HepG2 (cell line): ENCODE measurements at places on chromosomes 1 and 21.

DNA sequence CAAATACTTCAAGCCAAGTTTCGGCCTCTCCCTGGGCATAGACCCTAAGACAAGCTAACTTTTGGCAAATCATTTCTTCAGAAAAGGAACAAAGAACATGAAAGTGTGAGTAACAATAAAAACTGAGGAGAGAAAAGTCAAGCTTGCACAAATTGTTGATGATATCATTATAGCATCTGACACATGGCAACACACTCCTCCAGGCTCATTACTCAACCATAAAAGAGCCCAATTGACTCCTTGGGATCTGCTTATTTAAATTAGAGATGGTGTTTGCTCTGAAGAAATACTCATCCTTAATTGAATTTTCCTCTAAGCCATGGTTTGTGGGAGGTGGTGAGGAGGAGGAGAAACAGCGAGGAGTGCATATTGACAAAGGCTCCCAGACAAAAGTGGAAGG is 54.5 kb downstream of the TNFSF4 start:
- H3K36me3 ChIP-seq: no peaks in the 10 kb centered on the region
- no peaks in the 10 kb centered on the region for H3K27me3 ChIP-seq
- DNase-seq: no peak
- no peak overlapping the region for H3K27ac ChIP-seq
- no peak overlapping the region for H3K4me3 ChIP-seq
- H3K4me1 ChIP-seq: peaks cover 11% of the 10 kb centered on the region; the same call in 1 of the 2 replicates

- H3K4me3 ChIP-seq: peak overlapping the region; percentile 90
- no peak for DNase-seq
- H3K27me3 ChIP-seq: no peaks in the 10 kb centered on the region
- peak overlapping the region; percentile 38 for H3K27ac ChIP-seq
- H3K36me3 ChIP-seq: no peaks in the 10 kb centered on the region
Observed at GRCh38 chr1:37931102-37931360, 15.8 kb downstream of the INPP5B start.

DNA sequence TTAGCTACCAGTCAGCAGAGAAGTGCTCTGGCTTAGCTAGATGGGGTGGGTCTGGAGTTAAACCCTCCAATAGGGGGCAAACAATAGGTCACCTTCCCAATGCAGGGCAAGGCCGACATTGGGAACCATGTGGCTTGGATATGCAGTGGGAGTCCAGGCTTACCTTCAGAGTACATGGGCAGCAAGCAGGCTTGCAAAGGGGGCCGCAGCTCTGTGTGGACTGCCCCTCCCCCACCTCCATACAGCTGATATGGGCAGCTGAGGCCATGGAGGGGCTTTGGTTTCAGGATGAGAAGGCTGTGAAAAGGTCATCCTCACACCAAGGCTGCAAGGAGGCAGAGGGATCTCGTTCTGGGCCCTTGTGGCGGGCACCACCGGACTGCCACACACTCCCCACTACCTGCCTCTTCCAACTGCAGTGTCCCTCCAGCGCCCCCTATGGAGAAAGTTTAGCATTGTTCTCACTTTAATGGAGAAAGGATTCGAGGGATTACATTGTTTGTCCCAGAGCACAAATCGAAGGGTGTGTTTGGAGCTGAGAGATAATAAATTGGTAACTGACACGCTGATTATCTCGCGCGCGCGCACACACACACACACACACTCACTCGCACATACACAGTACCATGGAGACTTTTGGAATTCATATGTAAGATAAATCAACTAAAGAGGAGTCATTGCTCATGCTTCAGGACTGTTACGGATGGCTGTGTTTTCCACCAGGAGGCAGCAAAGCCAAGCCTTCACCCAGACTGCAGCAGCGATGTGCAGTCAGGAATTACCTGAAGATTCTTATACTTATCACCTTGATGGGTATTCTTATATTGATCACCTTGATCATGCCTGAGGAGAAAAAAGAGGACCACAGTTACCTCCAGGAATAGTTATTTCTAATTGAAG is 7.0 kb upstream of the SMCP start:
- no peaks in the 10 kb centered on the region for H3K36me3 ChIP-seq
- H3K4me3 ChIP-seq: no peak overlapping the region
- H3K27me3 ChIP-seq: no peaks in the 10 kb centered on the region
- no peak overlapping the region for H3K27ac ChIP-seq
- H3K4me1 ChIP-seq: no peaks in the 10 kb centered on the region

DNA sequence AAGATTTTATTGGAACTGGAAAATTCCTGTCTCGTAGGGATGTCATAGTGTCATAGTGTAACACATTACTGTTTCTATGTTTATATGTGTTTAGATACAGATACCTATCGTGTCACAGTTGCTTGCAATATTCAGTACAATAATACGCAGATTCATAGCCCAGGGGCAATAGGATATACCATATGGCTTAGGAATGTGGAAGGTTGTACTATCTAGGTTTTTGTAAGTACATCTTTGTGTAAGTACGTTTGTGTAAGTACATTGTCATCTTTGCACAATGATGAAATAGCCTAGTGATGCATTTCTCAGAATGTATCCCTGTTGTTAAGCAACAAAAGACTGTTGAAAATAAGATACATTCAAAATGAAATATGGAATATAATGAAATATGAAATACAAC is 68.9 kb downstream of the CAMTA1 start:
- H3K27me3 ChIP-seq: no peaks in the 10 kb centered on the region
- H3K4me3 ChIP-seq: no peak overlapping the region
- peaks cover 12% of the 10 kb centered on the region; the same call in 2 of the 3 replicates for H3K36me3 ChIP-seq
- peaks cover 2% of the 10 kb centered on the region for H3K4me1 ChIP-seq
- no peak overlapping the region for H3K27ac ChIP-seq
- DNase-seq: no peak

DNA sequence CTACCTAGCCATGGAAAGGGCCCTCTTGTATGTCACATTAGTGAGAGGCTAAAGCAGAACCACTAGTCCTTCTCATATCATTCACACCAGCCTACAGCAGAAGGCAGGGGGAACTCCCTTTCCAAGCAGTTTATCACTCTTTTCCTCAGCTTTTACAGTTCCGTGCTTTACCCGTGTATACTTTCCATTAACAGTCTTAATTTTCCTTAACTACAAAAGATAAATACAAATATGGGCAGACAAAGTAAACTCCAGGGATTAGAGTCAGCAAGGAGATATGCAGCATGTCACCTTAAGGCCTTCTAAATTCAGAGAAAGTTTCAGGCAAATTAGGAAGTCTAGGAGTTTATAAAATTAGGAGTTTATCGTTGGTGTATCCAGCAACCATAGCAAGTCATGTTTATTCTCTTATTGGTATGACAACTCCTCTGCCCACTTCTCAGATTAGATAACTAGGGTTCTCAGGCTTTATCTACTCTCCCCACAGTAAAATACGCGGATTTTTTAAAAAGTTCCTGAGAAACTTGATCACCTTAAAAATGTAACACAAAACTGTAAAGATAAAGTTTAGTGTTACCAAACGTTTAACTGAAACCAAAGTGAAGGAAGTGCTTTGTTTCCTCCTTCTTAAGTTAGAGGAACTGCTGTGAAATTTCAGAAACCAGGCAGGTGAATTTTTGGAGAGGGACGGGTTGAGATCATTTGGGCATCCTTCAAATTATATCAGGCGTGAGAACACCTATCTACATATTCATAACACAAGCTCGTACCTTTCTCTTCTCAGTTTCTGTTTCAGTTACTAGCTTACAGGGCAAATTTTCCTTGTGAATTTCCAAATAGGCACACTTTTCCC is 42.7 kb upstream of the SLC19A2 start:
- H3K4me3 ChIP-seq: no peak overlapping the region
- no peaks in the 10 kb centered on the region for H3K27me3 ChIP-seq
- peaks cover 15% of the 10 kb centered on the region for H3K36me3 ChIP-seq
- peaks cover 11% of the 10 kb centered on the region for H3K4me1 ChIP-seq
- no peak overlapping the region for H3K27ac ChIP-seq

- no peak overlapping the region for H3K4me3 ChIP-seq
- no peak overlapping the region for H3K27ac ChIP-seq
- H3K36me3 ChIP-seq: no peaks in the 10 kb centered on the region
- H3K4me1 ChIP-seq: no peaks in the 10 kb centered on the region
Observed at GRCh38 chr21:24729568-24729967, 877.7 kb downstream of the MRPL39 start.

DNA sequence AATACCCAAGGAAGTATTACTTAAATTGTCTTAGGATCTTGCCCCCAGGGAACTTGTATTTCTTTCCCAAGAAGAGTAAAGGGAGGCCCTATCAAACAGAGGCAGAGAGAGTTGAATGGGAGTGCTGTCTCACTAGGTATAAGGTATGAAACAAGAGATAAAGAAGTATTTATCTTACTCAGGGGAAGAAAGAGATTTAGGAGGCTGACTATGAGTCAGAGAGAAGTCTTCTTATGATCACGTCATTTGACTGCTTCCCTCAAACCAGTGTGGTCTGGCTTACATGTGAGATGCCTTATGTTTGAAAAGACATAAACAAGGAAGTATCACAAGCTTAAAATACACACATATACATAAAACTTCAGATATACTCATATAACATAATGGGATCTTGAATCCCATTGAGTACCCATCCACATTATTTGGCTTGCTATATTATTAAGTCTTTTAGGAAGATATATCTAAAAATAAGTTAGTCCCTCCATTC is 29.6 kb downstream of the DUSP10 start:
- no peaks in the 10 kb centered on the region for H3K36me3 ChIP-seq
- no peak overlapping the region for H3K27ac ChIP-seq
- no peaks in the 10 kb centered on the region for H3K27me3 ChIP-seq
- DNase-seq: no peak
- peaks cover 89% of the 10 kb centered on the region for H3K4me1 ChIP-seq
- no peak overlapping the region for H3K4me3 ChIP-seq

- no peak overlapping the region for H3K27ac ChIP-seq
- H3K27me3 ChIP-seq: no peaks in the 10 kb centered on the region
- DNase-seq: no peak
- H3K4me3 ChIP-seq: no peak overlapping the region
- peaks cover 2% of the 10 kb centered on the region; the same call in 1 of the 2 replicates for H3K36me3 ChIP-seq
- peaks cover 28% of the 10 kb centered on the region for H3K4me1 ChIP-seq
Observed at GRCh38 chr1:244665771-244666217, 12.9 kb downstream of the DESI2 start.

- DNase-seq: no peak
- H3K36me3 ChIP-seq: no peaks in the 10 kb centered on the region
- no peak overlapping the region for H3K27ac ChIP-seq
- no peaks in the 10 kb centered on the region; the same call in 2 of the 3 replicates for H3K27me3 ChIP-seq
Observed at GRCh38 chr21:42918291-42918690, 7.1 kb downstream of the ERVH48-1 start.

DNA sequence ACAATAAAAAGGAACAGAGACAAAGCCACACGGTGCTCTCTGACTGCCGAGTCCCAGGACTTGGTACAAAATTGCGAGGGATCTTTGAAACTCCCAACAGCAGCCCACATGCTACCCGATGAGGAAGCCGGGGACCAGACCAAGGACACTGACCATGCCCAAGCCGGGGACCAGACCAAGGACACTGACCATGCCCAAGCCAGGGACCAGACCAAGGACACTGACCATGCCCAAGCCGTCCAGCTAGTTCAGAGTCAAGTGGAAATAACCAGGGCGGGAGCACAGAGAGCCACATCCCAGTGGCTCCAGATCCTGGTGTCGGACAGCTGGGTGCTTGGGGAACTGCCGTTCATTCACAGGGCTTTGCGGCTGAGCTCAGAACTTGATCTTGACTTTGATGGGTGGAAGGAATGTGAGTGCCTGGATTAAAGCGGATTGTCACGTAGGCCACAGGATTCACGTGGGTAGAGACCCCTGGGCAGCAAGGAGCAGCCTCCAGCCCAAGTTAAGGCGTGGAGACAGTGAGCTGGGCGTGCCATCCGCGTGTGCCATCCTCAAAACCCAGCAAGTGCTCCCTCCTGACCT is 16.5 kb upstream of the TRAPPC10 start:
- H3K4me3 ChIP-seq: no peak overlapping the region
- H3K27me3 ChIP-seq: peaks cover 53% of the 10 kb centered on the region; the same call in 2 of the 3 replicates
- no peaks in the 10 kb centered on the region for H3K36me3 ChIP-seq
- no peak for DNase-seq
- no peak overlapping the region for H3K27ac ChIP-seq

DNA sequence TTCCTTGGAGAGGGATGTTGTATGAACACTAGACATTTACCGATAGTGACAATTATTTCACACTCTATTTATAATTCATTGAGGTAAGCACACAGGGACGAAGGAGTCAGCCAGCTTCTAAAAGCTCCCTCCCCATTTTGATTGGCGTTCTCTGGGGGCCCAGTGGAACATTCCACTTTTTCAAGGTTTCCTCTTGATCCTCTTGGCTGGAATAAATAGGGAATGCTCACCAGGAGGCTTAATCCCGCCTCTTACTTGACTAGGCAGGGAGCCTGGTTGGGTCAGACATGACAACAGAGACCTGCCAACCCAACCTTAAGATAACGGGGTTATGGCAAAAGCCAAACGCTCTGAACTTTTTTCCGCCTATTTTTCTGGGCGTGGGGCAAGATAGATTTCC is 974 bp downstream of the ACTN2 start:
- DNase-seq: no peak
- H3K27me3 ChIP-seq: no peaks in the 10 kb centered on the region; the same call in 1 of the 2 replicates
- no peak overlapping the region for H3K4me3 ChIP-seq

GRCh38 chr1:211781260-211781659 is 49.3 kb downstream of the LPGAT1 start:
- no peak overlapping the region for H3K27ac ChIP-seq
- no peak for DNase-seq
- no peaks in the 10 kb centered on the region for H3K27me3 ChIP-seq
- H3K4me3 ChIP-seq: no peak overlapping the region
- H3K4me1 ChIP-seq: peaks cover 44% of the 10 kb centered on the region

GRCh38 chr1:65417729-65418128 is 2.7 kb upstream of the LEPR start:
- no peak overlapping the region for H3K27ac ChIP-seq
- no peak for DNase-seq
- H3K27me3 ChIP-seq: no peaks in the 10 kb centered on the region
- H3K4me1 ChIP-seq: peaks cover 37% of the 10 kb centered on the region
- H3K4me3 ChIP-seq: no peak overlapping the region

DNA sequence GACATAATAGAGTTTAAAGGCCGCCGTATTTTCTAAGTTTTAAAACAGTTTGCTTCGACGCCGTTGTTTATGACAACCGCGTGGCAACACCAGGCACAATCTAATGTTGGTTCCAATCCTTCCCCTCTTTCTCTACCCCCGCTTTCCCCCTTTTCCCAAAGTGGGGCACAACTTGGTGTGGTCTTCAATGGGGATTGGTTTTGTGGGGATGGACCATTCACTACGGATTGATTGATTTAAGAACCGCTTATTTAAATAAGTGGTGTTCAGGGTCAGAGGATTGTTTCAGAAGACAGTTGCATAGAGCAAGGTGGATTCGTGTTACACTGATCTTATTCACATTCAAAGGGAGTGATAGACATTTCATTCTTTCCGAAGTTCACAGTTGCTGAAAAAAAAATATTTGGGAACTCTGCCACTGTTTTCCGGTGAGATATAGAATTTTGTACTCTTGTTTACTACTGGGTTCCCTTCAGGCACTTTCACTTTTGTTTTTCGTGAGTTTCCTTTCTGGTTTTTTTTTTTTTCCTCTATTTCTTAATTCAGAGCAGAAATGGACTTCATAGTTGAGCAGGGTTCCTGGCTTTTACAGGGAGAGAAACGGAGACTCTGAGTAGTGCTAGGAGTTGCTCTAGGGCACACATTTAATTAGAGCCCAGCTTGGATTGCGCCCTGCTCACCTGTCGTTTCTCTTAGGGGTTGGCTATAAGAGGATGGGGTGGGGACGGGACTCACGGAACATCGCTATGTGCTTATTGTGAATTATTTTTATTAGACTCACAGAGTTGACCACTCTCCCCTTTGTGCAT is 79.6 kb upstream of the AK4 start:
- peaks cover 14% of the 10 kb centered on the region; the same call in 1 of the 2 replicates for H3K4me1 ChIP-seq
- H3K27me3 ChIP-seq: peaks cover 8% of the 10 kb centered on the region; the same call in 2 of the 3 replicates
- no peaks in the 10 kb centered on the region for H3K36me3 ChIP-seq
- H3K4me3 ChIP-seq: peak overlapping the region; percentile 64

- no peak for DNase-seq
- no peak overlapping the region for H3K4me3 ChIP-seq
- no peaks in the 10 kb centered on the region for H3K4me1 ChIP-seq
- no peaks in the 10 kb centered on the region for H3K36me3 ChIP-seq
- peaks cover 3% of the 10 kb centered on the region for H3K27me3 ChIP-seq
Observed at GRCh38 chr1:53495633-53496345, 36.6 kb downstream of the DMRTB1 start.
